WTC11 (cell line): ENCODE measurements at places on chromosomes 2 and 18. TPM values are rescaled to one million over a fixed set of nuclear protein-coding genes. Genes with fewer than 3 reads are reported as not detected.
A peak's percentile ranks its signal among the peaks of the same experiment; 100 is the strongest.

GRCh38 chr2:238475034-238475433, 48.3 kb downstream of the ASB1 start:
- H3K4me1 ChIP-seq, result peaks cover 14% of the 10 kb centered on the region
- no peak for DNase-seq
- peaks cover 26% of the 10 kb centered on the region for H3K36me3 ChIP-seq
- no peaks in the 10 kb centered on the region; the same call in 1 of the 2 replicates for H3K27me3 ChIP-seq
- no peak overlapping the region for H3K4me3 ChIP-seq

GRCh38 chr18:55462652-55463051, 125.3 kb downstream of the TCF4 start:
- H3K27ac ChIP-seq, result 0 out of 2 replicates have a peak overlapping the region, but pooled peaks have one; percentile 9
- no peak for DNase-seq
- H3K27me3 ChIP-seq, result no peaks in the 10 kb centered on the region
- H3K4me3 ChIP-seq, result no peak overlapping the region

Gene RASGRP3
- total RNA-seq, result 0.11 to 0.23 TPM (median 0.14 TPM) in 3 replicates

Gene MC2R
- not detected in 3 replicates for total RNA-seq
